ENCODE measurements at places on chromosomes 4 and X.

GRCh38 chr4:107252571-107252970 lies 216.5 kb upstream of the DKK2 start:
- no peak for DNase-seq

DNA sequence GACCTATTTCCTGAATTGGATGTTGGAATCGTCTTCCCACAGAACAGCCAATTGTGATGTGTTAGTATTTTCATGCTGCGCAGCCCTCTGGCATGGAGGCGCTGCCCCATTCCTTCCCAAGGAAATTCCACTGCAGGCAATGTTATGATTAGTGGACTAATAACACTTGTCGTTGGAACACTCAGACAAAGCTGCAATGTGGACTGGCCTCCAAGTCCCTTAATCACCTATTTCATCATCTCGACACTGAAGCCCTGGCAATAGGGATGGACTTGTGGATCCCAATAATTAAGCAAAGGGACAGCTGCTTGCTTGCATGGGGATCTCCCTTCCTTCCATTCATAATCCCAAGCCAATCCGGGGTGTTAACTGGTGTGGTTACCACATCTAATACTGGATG lies 78.8 kb upstream of the PLAC1 start:
- DNase-seq = no peak

DNA sequence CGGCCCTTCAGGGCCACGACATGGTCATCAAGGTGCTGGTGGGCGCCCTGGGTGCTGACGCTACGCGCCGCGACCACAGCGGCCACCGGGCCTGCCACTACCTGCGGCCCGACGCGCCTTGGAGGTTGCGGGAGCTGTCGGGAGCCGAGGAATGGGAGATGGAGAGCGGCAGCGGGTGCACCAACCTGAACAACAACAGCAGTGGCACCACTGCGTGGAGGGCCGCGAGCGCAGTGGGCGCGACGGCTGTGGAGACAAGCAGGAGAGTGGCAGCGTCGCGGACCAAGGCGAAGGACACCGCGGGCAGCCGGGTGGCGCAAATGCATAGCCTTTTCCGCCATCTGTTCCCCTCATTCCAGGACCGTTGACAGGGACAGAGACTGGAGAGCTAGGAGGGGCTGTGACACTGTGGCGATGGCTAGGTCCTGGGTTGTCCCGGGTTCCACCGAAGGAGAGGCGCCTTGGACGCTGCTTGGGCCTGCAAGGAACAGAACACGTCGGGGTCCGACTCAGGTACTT lies 919 bp downstream of the SOWAHD start:
- no peak for DNase-seq

GRCh38 chrX:64204701-64205440 lies 637 bp downstream of the AMER1 start:
- DNase-seq = peak; percentile 69

- DNase-seq = no peak
These were observed 183.7 kb upstream of the BCOR start for GRCh38 chrX:40281336-40282005.

GRCh38 chr4:70703619-70704214 lies 15.4 kb downstream of the UTP3 start:
- DNase-seq = no peak

DNA sequence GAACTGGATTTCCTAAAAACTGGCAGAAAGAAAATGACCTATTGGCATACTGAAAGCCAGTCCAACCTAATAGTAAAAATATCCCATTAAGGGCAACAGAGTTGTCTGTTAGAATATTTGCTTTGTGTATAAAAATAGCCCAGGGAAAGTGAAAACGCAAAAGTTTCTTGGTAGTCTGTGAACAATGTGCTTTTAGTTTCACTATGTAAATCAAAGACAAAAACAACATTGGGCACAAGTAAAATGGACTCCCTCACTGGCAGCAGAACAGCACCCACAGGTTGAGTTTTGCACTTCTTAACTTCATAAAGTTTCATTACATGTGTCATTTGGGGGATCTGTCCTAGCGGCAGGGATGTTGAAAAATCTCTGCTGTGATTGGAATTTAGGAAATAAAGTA lies 4.3 kb upstream of the FGG start:
- no peak for DNase-seq

Data from left forelimb (tissue), 1 donor.